Panc1 (cell line): ENCODE measurements at places on chromosomes 1 and 21.

GRCh38 chr1:202017749-202018467 is 7.5 kb downstream of the ELF3 start:
- DNase-seq = no peak

DNA sequence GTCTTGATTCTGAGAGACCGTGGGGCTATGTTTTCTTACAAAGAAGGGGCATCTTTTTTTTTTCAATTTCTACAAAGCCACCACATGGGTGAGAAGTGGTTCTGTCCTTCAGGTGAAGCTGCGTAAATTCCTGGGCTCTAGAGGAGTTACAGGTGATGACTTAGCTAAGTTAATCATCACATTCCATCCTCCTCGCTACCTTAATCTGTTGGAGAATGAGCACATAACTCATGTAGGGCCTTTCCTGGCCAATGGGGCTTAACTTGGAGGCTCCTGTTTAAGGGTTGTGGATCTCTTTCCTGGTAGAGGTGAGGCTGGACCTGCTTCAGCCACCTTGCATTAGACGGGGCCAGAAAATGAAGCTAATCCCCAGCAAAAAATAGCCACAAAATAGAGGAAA is 19.9 kb downstream of the REG4 start:
- no peak for DNase-seq

DNA sequence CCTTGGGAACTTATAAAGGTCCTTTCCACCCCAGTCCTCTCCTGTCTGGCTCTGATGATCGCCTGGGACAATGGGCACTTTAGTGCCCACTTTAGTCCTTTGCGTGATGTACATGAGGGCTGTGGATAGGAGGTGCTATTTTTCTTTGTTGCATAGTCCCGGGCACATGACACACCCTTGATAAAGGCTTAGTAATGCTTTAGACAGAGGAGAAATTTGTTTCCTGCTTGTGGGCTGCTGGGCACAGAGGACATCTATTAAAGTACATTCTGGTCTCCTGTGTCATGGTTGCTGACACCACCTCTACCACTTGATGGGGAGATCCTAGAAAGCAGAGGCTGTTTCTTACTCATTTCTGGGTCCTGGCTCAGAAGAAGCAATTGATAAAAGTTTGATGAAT is 5.4 kb upstream of the KNCN start:
- no peak for DNase-seq

DNA sequence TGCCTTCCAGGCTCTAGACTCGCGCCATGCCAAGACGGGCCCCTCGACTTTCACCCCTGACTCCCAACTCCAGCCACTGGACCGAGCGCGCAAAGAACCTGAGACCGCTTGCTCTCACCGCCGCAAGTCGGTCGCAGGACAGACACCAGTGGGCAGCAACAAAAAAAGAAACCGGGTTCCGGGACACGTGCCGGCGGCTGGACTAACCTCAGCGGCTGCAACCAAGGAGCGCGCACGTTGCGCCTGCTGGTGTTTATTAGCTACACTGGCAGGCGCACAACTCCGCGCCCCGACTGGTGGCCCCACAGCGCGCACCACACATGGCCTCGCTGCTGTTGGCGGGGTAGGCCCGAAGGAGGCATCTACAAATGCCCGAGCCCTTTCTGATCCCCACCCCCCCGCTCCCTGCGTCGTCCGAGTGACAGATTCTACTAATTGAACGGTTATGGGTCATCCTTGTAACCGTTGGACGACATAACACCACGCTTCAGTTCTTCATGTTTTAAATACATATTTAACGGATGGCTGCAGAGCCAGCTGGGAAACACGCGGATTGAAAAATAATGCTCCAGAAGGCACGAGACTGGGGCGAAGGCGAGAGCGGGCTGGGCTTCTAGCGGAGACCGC is 2.0 kb upstream of the OLIG2 start:
- DNase-seq = no peak

DNA sequence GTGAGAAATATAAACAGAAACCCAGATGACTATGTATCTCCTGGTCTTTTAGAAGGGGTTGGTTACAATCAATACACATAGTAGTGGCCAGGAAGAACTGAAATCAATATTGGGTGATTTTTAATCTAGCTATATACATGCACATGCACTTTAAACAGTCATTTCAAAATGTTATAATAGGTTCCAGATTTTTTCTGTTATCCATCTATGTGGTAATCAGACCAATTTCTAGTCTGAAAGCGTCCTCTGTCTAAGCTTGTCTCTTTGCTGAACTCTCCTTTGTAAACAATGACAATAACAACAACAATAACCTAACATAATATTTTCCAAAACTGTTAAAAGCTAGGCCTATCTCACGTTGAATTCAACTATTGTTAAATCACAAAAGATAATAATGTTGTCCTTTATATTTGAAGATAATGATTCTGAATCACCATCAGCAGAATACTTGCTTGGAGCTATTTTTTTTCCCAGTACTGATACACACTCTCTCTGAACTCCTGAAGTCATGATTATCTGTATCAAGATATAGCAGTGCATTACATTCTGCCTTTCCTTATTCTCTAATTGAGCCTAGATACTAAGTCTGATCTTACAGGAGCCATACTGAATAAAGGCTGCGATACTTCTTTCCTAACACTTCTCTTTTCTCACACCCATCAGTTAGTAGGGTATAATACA is 496.8 kb upstream of the ZRANB2 start:
- no peak for DNase-seq

GRCh38 chr1:97489834-97490233 is 431.0 kb downstream of the DPYD start:
- no peak for DNase-seq

DNA sequence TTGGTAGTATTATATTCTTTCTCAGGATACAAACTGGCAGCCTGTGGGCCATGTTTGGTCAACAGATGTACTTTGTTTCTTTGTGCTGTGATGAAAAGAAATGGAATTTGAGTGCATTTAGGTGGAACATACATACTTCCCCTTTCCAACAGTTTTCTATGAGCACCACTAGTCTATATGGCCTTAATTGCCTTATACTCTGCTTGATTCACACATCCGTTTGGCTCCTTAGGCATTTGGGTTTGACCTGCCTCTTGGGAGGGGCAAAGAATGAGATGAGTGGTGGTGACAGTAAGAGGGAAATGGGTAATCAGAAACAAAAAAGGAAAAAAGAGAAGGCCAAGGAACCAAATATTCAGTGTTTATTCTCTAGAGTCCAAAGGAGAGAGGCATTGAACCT is 17.0 kb downstream of the CFAP126 start:
- DNase-seq = no peak
